Right cardiac atrium (tissue), 5 donors: ENCODE measurements at places on chromosomes 11 and 22. TPM values are rescaled to one million over a fixed set of nuclear protein-coding genes. Genes with fewer than 3 reads are reported as not detected.

The SAA1 gene
- 24.8 TPM for total RNA-seq

The BRSK2 gene
- 2.1 TPM for total RNA-seq

The CCDC81 gene
- 0.70 TPM for total RNA-seq

The FIBIN gene
- 19.8 TPM for total RNA-seq

GRCh38 chr11:134464981-134465730, 53.1 kb upstream of the B3GAT1 start:
- DNase-seq, result no peak
